ENCODE measurements at places on chromosomes 7 and 10.

DNA sequence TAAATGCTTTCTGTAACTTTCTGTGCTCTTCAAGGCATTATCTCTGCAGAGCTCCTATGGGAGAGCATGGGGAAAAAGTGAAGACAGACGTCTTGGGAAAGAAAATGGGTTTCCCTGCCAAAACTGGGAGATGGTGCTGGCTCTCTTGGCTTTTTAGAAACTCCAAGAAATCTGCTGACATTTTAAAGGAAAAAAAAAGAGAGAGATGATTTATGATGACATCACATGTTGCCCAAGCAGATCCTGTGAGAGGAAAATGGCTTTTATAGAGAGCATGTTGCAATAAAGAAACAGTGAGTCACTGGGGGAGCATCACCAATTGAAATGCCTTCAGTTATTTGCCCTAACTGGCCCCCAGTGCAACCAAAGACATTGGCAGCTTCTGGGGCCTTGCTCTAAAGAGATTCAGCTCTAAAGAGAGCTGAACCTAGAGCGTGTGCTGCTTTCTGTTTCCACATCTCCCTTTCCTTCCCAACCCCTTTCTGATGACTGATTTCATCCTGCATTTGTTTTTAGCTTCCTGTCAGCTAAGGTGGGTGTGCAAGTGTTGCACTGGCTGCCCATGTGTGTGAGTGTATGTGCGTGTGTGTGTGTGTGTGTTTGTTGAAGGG, 37.7 kb downstream of the LRMDA start:
- peak; percentile 95 for DNase-seq

GRCh38 chr10:122130474-122131110, 140.5 kb upstream of the BTBD16 start:
- peak; percentile 69 for DNase-seq

- DNase-seq: no peak
These were observed 209.8 kb upstream of the RHOBTB1 start for GRCh38 chr10:61153771-61154170.

- peak; percentile 58 for DNase-seq
These were observed 18.5 kb upstream of the SERPINE1 start for GRCh38 chr7:101108330-101108857.

DNA sequence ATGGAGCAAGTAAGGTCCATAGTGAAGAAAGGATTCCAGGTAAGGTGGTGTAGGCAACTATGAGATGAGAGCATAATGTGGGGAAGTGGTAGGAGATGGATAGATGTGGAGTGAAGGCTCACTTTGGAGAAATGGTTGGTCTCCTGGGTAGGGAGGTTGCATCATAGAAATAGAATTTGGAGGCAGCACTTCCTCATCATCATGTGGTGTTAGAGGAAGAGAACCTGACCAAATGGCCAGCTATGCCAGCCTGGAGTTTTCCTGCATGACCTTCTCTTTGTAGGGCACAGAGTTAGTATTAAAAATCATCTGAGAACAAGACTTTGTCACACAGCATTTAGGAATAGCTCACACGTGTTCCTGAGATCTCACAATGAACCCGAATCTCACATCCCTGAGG, 126.7 kb upstream of the CXCL12 start:
- DNase-seq: no peak

GRCh38 chr10:82768040-82768439, 893.0 kb downstream of the NRG3 start:
- no peak for DNase-seq

- no peak for DNase-seq
These were observed 27.0 kb downstream of the DLD start for GRCh38 chr7:107917763-107918651.

DNA sequence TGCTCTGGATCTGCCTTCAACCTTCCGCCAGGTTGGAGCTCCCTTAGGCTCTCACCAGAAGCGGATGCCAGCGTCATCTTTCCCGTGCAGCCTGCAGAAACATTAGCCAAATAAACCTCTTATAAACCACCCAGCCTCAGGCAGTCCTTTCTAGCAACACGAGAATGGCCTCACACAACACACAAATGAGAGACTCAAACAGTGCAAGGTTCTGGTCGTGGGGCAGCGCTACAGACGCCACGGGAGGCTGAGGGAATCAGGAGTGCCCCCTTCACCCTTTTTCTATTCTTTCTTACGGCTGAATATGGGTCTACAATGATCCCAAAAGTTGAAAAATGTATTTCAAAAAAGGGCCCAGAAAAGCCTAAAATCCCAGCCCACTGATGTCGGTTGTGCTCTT, 96.4 kb downstream of the FOXL3 start:
- DNase-seq: no peak

- DNase-seq: peak; percentile 98
These were observed 63.9 kb upstream of the AHR start for GRCh38 chr7:17234398-17235031.

DNA sequence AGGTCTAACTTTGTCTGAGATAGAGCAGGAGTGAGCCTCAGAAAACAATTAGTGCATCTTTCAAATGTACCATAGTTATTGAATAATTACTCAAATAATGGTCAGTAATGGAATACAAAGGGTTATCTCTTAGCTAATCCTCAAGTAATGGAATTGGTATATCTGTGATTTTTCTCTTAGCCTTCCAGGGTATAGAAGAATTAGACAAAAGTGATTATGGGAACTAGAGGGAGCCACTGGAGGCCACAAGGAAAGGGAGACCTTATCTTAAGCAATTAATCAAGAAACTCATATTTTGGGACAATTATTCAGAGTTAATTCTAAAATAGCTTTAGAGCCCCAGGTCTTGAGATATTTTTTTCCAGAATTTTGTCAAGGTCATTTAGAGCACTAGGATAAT, 110.0 kb upstream of the GATA3 start:
- DNase-seq: no peak

GRCh38 chr10:47158116-47159071, 141.6 kb upstream of the GDF10 start:
- no peak for DNase-seq

DNA sequence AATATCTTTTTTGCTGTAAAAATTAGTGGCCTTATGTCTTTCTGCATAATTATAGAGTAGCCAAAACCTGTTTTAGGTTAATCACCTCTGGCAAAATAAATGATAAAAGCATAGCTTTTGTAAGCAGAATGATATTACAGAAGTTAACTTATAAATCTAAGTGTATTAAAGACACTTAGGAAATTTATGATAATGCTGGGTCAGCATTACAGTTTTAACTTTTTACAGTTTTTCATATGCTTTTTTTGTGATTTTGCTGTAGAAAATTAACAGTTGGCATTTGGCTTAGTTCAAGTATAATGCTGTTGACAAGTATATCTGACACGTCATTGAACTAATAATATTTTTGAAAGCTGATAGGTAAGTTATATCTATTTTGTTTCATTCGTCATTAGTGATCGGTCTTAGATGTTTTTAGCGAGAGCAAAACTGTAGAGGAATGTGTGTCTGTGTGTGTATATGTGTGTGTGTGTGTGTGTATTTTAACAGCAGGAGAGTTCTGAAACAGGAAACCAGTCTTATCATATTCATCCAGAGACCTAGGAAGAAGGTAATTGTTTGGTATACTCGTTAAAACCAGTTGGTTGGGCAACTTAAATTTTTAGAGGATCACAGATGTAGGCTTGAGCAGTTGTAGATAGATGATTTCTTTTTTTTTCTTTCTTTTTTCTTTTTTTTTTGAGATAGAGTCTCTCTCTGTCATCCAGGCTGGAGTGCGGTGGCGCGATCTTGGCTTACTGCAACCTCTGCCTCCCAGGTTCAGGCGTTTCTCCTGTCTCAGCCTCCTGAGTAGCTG, 15.4 kb downstream of the PTEN start:
- DNase-seq: no peak

DNA sequence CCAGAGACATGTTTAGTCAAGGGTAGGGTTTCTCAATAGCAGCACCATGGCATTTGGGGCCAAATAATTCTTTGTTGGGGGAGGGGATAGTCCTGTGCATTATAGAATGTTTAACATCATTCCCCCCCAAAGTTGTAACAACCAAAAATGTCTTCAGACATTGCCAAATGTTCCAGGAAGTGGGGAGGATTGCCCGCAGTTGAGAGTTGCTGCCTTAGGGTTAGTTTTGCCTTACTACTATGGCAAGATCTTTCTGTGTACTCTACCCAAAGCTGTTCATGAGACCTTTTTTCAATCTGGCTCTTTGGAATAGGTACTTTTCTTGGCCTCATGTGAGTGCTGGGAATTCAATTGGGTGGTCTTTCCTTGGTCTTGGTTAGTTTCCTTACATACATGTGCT, 34.1 kb downstream of the SAMD8 start:
- no peak for DNase-seq

DNA sequence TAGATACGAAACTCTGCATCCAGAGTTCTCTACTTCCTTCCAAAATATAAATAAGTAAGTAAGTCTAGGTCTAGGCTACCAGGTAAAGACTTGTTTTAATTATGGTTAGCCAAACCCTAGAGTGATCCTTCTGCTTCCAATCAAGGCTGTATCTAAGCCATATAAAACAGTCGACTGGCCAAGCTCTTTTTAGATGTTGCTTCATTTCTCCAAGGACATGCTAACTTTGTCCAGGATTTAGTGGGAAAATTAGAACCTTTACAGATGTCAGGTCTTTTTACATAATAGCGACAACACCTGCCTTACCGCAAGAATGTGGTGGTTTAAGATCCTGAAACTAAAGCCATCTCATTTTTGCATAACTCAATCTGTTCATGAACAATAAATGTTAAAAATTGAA, 156.8 kb downstream of the NXPH1 start:
- no peak for DNase-seq

DNA sequence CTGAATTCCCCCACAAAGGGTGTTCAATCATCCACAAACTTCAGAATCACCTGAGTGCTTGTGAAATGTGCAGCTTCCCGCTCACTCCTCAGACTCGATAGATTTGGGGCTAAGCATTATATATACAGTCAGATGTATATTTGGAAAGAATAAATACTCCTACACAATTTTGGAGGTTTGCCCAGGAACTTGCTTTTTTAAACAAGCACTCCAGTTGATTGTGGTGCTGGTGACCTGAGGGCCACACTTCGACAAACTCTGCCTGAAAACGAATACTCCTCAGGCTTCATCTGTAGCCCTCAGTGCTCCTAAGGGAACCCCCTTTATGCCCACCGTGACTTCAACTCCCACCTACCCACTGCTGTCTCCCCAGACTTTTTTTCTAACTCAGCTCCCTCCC, 211.6 kb downstream of the INHBA start:
- DNase-seq: peak; percentile 50

DNA sequence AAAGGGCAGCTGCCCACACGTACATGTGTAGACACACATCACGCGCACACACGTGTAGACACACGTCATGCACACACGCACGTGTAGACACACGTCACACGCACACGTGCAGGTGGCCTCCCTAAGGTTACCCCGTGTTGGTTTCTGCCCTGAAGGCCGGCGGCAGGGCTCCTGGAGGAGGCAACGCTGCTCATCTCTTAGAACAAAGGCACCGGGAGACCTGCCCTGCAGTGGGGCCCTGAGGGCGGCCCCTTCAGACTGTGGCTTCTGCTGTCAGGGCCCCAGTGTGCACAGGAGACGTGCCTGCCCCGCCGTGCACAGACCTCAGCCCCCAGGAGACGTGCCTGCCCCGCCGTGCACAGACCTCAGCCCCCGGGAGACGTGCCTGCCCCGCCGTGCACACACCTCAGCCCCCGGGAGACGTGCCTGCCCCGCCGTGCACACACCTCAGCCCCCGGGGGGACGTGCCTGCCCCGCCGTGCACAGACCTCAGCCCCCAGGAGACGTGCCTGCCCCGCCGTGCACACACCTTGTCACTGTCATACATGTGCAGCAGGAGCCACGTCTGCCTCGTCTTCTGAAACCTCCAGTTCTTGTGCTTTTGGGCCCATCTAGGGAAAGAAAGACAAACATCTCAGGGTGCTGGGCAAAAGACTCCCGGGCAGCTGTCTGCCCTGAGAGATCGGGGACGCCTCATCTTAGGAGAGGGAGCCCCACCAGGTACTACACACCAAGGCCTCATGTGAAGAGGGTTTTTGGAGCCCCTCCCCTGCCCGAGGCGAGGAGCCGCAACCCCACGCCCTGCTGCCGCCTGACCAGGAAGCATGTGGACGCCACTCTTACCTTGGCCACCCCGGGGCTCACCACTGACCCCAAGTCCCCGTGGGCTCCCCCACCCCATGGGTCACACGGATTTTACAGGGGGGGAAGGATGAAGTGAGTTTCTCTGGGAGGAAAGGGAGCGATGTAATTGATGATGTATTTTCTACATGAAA, 17.3 kb downstream of the CYP2W1 start:
- DNase-seq: no peak

DNA sequence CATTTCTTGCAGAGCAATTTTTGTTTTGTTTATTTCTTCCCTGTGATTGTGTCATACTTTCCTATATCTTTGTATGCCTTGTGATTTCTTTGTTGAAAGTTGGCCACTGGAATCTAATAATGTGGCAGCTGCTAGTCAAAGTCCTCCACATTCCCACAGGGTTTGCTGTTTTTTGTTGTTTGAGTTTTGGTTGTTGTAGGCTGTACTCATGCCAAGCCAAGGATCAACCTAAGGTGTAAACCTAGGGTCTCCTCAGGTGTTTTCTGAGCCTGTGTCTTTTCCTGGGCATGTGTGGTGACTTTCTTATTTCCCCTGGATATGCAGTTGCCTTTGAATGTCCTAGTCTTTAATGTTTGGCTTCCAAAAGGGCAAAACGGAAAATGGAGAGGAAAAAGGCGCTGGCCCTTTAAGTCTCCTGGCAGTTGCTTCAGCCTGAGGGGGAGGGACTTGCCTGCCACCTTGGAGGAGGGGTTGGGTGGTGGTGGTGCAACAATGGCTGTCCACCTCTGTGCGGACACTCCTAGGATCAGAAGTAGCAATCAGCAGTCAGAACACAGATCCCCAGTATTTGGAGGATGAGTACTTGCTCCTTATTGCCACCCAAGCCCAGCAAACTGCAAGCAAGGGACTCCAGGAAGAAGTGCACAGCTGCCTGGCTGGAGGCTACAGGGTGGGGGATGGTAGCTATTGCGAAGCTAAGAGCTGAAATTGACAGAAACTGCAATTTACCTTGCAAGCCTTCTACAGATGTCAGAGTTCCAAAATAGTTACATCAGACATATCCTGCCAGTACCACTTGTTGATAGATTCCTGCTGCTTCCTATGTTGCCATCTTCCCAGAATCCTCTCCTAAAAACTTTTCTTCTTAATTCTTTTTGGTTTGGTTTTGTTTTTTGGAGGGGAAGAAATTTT, 5.6 kb upstream of the ZNF518A start:
- peak; percentile 81 for DNase-seq

GRCh38 chr7:139687980-139688632, 89.7 kb downstream of the HIPK2 start:
- peak; percentile 70 for DNase-seq

GRCh38 chr7:130893441-130893894, 159.5 kb upstream of the KLF14 start:
- DNase-seq: peak; percentile 85

All from mesenchymal stem cell (in vitro differentiated cells and primary cell).